Suprapubic skin (tissue), 4 donors: ENCODE measurements at places on chromosomes 6 and 20. TPM values are rescaled to one million over a fixed set of nuclear protein-coding genes. Genes with fewer than 3 reads are reported as not detected.

The HUS1B gene
- total RNA-seq, result 8.8 TPM

GRCh38 chr6:145544514-145544913 lies 190.8 kb downstream of the EPM2A start:
- no peak for DNase-seq

The LRRC1 gene
- total RNA-seq, result 34.6 TPM

The DAAM2 gene
- total RNA-seq, result 7.2 TPM

- DNase-seq, result no peak
These were observed 5.8 kb upstream of the GATA5 start for GRCh38 chr20:62481425-62482145.

The DLK2 gene
- total RNA-seq, result 26.9 TPM

The RAB44 gene
- 0.17 TPM for total RNA-seq

GRCh38 chr6:105553171-105553570 lies 150.3 kb upstream of the PREP start:
- no peak for DNase-seq

GRCh38 chr6:93972791-93973190 lies 553.4 kb upstream of the EPHA7 start:
- DNase-seq, result no peak

GRCh38 chr6:106927531-106928398 lies 46.8 kb downstream of the CD24 start:
- no peak for DNase-seq

The PTGIS gene
- total RNA-seq, result 5.4 TPM

GRCh38 chr6:19268117-19268516 lies 569.1 kb upstream of the ID4 start:
- no peak for DNase-seq
